ENCODE measurements at places on chromosomes 3 and 15.

DNA sequence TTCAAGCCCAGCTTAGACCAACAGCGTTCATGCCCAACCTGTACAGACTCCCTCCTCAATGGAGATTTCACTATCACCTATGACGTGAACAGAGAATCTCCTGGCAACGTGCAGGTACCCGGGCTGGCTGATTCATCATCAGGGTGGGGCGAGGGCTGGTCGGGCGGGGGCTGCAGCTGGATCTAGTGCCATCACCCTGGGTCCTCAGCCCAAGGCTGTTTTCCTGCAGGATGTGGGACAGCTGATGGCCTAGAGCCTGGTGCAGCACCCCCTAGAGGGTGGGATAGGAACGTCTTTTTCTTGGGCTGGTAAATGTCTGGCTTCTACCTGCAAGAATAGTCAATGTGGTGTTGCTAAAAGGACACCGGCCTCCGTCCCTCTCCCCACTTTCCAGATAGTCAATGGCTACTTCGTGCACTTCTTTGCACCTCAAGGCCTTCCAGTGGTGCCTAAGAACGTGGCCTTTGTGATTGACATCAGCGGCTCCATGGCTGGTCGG is 4.4 kb downstream of the ITIH3 start:
- H3K4me1 ChIP-seq, result peaks cover 9% of the 10 kb centered on the region
- H3K27me3 ChIP-seq, result no peaks in the 10 kb centered on the region
- no peak for DNase-seq
- H3K27ac ChIP-seq, result no peak overlapping the region

GRCh38 chr15:78437107-78437761 is 782 bp upstream of the IREB2 start:
- H3K27ac ChIP-seq, result peak overlapping the region; percentile 62
- H3K36me3 ChIP-seq, result no peaks in the 10 kb centered on the region
- H3K4me1 ChIP-seq, result peaks cover 39% of the 10 kb centered on the region
- no peaks in the 10 kb centered on the region for H3K27me3 ChIP-seq

GRCh38 chr15:40909662-40910630 is 15.7 kb downstream of the VPS18 start:
- DNase-seq, result no peak
- H3K27ac ChIP-seq, result no peak overlapping the region
- no peaks in the 10 kb centered on the region for H3K27me3 ChIP-seq
- peaks cover 21% of the 10 kb centered on the region for H3K4me1 ChIP-seq

GRCh38 chr3:156957715-156958114 is 131.6 kb downstream of the LEKR1 start:
- no peak overlapping the region for H3K4me3 ChIP-seq
- H3K27me3 ChIP-seq, result no peaks in the 10 kb centered on the region
- no peaks in the 10 kb centered on the region for H3K36me3 ChIP-seq
- H3K27ac ChIP-seq, result no peak overlapping the region

DNA sequence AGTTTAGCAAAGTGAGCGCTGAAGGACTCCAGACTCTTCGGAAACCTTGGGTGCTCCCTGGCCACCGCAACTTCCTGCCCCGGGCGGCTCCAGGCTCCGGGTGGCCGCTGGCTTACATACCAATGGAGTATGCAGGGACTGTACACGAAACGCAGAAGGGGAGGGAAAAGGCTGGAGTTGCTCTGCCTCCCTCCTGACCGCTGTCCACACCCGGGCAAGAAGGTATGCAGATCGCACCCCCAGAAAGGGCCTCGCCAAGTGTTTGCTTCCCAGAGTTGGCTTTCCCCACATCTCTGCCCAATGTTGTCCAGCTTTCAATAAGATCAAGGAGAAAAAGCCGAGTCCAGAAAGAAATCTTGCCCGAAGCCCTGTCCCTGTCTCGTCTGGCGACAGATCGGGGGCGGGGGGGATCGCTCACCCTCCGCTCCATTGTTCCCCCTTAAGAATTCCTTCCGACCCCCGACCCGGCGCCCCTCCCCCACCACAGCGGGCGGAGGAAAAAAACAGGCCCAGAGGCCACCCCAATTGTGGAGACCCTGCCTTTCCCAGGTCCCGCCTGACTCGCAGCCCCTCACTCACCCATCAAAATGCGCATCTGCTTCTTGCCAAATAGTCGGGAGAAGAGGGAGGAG is 533 bp downstream of the ARF4 start:
- H3K27me3 ChIP-seq, result no peaks in the 10 kb centered on the region
- no peaks in the 10 kb centered on the region for H3K36me3 ChIP-seq
- H3K27ac ChIP-seq, result peak overlapping the region; percentile 100
- peak; percentile 43 for DNase-seq

- no peak overlapping the region for H3K27ac ChIP-seq
- no peaks in the 10 kb centered on the region for H3K27me3 ChIP-seq
- H3K36me3 ChIP-seq, result no peaks in the 10 kb centered on the region
These were observed 79.8 kb downstream of the NECTIN3 start for GRCh38 chr3:111151438-111151837.

DNA sequence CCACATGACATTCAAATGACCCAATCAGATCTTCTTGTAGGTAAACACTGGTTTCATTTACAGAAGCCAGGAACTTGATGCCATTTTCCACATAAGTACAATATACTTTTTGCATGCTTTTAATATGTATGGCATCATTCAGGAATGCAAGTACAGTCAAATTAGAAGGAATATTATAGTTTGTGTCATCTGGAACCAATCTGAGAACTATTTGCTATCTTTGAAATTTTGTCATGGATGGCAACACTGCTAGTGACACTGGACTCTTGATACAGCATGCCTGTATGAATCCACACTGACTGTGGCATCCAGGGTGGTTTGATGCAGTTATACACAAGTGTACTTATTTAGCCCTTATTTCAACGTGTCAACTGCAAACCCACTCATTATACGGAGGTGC is 141.6 kb downstream of the EBLN2 start:
- DNase-seq, result no peak
- H3K4me1 ChIP-seq, result no peaks in the 10 kb centered on the region
- no peaks in the 10 kb centered on the region for H3K36me3 ChIP-seq
- no peak overlapping the region for H3K4me3 ChIP-seq
- H3K27ac ChIP-seq, result no peak overlapping the region
- no peaks in the 10 kb centered on the region for H3K27me3 ChIP-seq

DNA sequence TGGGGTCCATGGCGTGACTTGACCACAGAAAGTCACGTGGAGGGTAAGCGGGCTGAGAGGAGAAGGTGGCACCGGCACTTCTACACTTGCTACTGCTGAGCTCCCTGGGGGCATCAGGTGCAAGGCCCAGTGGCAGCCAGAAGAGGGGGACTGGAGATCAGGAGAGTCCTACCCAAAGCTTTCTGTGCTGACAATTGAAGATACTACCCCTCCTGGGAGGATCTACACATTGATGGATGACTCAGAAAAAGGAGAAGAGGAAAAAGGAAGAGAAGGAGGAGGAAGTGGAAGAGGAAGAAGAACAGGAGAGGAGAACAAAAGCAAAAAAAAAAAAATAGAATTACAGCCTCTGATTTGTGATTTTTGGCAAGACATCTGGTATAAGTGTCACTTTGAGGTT is 41.2 kb downstream of the MYO5C start:
- DNase-seq, result no peak
- no peaks in the 10 kb centered on the region for H3K36me3 ChIP-seq
- H3K27me3 ChIP-seq, result no peaks in the 10 kb centered on the region
- no peak overlapping the region for H3K27ac ChIP-seq
- no peak overlapping the region for H3K4me3 ChIP-seq

DNA sequence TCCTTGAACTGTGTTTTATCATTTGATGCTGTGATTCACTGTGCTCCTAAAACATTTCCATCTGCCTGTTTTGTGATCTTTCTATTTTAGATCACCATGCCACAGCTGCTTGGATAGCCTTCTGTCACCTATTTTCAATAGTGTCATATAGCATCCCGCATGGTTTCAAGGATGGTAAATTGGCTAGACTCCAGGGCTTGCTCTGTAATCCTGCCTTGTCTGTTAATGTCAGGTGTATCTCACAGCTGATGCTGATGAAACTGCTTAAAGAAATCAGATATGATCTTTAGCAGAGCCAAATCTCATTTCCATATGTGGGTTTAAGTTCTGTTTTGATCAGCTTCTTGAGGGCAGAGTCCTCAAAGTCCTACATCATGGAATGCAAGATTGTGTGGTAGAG is 182.2 kb downstream of the UBE2E2 start:
- H3K27me3 ChIP-seq, result no peaks in the 10 kb centered on the region
- H3K27ac ChIP-seq, result no peak overlapping the region
- no peak overlapping the region for H3K4me3 ChIP-seq
- no peak for DNase-seq

DNA sequence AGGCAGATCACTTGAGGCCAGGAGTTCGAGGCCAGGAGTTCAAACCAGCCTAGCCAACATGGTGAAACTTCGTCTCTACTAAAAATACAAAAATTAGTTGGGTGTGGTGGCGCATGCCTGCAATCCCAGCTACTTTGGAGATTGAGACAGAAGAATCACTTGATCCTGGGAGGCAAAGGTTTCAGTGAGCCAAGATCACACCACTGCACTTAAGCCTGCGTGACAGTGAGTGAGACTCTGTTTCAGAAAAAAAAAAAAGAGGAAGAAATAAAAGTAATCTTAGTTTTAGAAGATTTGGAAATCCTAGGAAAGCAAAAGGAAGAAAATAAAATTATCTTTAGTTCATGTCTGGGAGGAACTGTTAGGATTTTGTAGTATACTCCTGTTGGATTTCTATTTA is 77.2 kb downstream of the IL12A start:
- H3K27me3 ChIP-seq, result no peaks in the 10 kb centered on the region
- no peaks in the 10 kb centered on the region for H3K36me3 ChIP-seq
- DNase-seq, result no peak
- no peaks in the 10 kb centered on the region for H3K4me1 ChIP-seq
- H3K4me3 ChIP-seq, result no peak overlapping the region

GRCh38 chr3:184524981-184525336 is 36.6 kb upstream of the EPHB3 start:
- DNase-seq, result no peak
- H3K36me3 ChIP-seq, result no peaks in the 10 kb centered on the region
- H3K4me1 ChIP-seq, result peaks cover 3% of the 10 kb centered on the region
- H3K27ac ChIP-seq, result peak overlapping the region; percentile 19

DNA sequence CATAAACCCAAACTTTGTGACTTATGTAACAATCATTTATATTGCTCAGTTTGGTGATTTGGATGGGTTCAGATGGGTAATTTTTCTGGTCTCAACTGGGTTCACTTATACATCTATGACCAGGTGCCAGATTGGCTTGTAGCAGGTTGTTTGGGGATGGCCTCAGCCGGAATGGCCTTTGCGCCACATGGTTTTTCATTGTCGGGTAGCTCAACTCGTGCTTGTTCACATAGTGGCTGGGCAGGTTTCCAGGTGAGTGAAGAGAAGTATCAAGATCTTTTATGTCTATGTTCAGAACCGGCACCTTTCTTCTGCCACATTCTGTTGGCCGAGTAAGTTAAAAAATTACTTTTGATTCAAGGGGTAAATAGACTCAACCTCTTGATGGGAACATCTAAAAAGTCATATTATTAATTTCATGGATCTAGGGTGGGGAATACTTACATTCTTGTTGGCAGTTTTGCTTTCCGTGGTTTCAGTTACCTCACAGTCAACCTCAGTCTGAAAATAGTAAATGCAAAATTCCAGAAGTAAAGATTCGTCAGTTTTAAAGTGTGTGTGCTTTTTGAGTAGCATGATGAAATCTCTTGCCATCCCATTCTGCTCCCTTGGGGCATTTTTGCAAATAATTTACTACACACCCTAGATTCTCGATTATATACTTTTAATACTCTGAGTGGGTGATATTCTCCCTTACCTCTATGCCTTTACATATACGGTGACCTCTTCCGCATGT is 745.7 kb upstream of the CCDC54 start:
- no peaks in the 10 kb centered on the region for H3K27me3 ChIP-seq
- no peaks in the 10 kb centered on the region for H3K4me1 ChIP-seq
- DNase-seq, result no peak
- no peak overlapping the region for H3K27ac ChIP-seq

GRCh38 chr3:46936733-46937250 is 39.8 kb downstream of the CCDC12 start:
- no peak for DNase-seq
- peaks cover 53% of the 10 kb centered on the region for H3K4me1 ChIP-seq
- peaks cover 10% of the 10 kb centered on the region for H3K36me3 ChIP-seq
- H3K27me3 ChIP-seq, result no peaks in the 10 kb centered on the region
- H3K27ac ChIP-seq, result peak overlapping the region; percentile 91

- no peak overlapping the region for H3K4me3 ChIP-seq
- no peaks in the 10 kb centered on the region for H3K36me3 ChIP-seq
- no peak overlapping the region for H3K27ac ChIP-seq
- H3K4me1 ChIP-seq, result no peaks in the 10 kb centered on the region
- no peak for DNase-seq
These were observed 61.4 kb upstream of the C15orf39 start for GRCh38 chr15:75140080-75140879.

- no peak for DNase-seq
- H3K27me3 ChIP-seq, result no peaks in the 10 kb centered on the region
- peaks cover 16% of the 10 kb centered on the region for H3K4me1 ChIP-seq
- H3K36me3 ChIP-seq, result no peaks in the 10 kb centered on the region
- no peak overlapping the region for H3K4me3 ChIP-seq
These were observed 20.9 kb downstream of the RAB5A start for GRCh38 chr3:19967812-19968211.

GRCh38 chr3:123148772-123149171 is 53.0 kb upstream of the SEC22A start:
- H3K4me1 ChIP-seq, result no peaks in the 10 kb centered on the region
- no peaks in the 10 kb centered on the region for H3K27me3 ChIP-seq
- no peak overlapping the region for H3K27ac ChIP-seq
- no peak overlapping the region for H3K4me3 ChIP-seq
- peaks cover 43% of the 10 kb centered on the region for H3K36me3 ChIP-seq

- H3K4me3 ChIP-seq, result no peak overlapping the region
- no peaks in the 10 kb centered on the region for H3K27me3 ChIP-seq
- H3K36me3 ChIP-seq, result no peaks in the 10 kb centered on the region
These were observed 4.1 kb upstream of the C3orf22 start for GRCh38 chr3:126562737-126563276.

DNA sequence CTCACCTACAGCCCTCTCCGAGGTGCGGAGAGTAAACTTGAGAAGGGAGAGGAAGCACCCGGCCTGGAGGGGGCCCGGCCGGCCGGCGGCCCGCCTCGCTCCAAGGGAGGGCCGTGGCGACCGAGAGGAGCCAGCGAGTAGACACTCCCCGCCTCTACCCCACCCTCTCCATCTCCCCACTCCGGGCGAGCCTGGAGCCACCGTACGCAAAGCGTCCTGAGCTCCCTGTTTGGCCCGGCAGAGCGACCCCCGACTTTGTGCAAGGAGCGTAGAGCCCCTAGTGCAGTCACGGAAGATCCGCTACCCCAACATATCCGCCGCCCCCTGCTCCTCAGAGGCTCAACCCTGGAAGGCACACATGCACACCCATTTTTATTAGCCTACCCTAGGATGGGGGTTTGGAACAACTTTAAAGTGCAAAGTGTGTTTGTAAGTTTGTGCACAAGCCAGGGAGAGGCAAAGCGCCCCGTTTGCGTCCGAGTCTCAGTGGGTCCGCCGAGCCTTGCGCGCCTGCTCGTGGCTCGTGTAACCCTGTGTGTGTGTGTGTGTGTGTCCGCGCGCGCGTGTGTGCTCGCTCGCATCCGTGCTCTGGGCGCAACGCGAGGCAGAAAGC is 508 bp upstream of the SMAD6 start:
- H3K27me3 ChIP-seq, result no peaks in the 10 kb centered on the region
- DNase-seq, result no peak
- H3K36me3 ChIP-seq, result no peaks in the 10 kb centered on the region
- H3K4me1 ChIP-seq, result peaks cover 18% of the 10 kb centered on the region
- H3K27ac ChIP-seq, result peak overlapping the region; percentile 90

GRCh38 chr3:23629181-23629894 is 176.4 kb upstream of the UBE2E1 start:
- DNase-seq, result no peak
- no peaks in the 10 kb centered on the region for H3K27me3 ChIP-seq
- H3K4me3 ChIP-seq, result no peak overlapping the region
- H3K27ac ChIP-seq, result no peak overlapping the region
- no peaks in the 10 kb centered on the region for H3K4me1 ChIP-seq
